Epithelial cell of esophagus (primary cell): ENCODE measurements at places on chromosomes 7 and 10.
A peak's percentile ranks its signal among the peaks of the same experiment; 100 is the strongest.

DNA sequence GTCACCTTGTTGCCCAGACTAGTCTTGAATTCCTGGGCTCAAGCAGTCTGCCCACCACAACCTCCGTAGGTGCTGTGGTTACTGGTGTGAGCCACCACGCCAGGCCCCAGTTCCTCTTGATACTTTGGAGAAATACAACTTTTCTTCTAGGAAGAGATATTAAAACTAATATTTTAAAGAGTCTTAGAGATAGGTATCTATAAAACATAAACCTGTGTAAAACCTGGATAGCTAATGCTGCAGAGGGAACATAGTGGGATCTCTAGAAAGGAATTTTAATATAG, 4.8 kb upstream of the GDI2 start:
- no peak for DNase-seq

DNA sequence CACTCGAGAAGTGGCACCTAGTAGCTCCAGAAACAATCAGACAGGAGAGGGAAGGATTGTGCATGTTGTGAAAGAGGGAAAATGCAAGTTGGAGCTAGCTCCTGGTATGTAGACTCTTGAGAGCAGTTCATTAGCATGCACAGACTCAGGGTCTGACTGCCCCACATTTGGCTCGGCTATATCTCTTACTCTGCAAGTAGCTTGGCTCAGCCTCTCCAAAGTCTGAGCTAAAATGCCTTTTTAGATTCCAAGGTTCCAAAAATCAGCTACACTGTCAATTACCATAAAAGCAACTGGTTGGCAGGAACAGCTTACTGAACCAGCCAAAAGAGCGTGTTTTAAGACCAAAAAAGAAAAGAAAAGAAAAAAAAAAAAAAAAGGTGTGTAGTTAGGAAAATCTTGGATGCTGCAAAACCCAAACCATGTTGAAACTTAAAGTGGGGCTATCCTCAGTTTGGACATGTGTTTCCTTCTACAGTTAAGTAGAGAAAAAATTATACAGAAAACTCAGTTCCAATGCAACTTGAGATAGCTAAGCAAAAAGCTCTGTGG, 65.5 kb downstream of the MKX start:
- DNase-seq: peak; percentile 68

DNA sequence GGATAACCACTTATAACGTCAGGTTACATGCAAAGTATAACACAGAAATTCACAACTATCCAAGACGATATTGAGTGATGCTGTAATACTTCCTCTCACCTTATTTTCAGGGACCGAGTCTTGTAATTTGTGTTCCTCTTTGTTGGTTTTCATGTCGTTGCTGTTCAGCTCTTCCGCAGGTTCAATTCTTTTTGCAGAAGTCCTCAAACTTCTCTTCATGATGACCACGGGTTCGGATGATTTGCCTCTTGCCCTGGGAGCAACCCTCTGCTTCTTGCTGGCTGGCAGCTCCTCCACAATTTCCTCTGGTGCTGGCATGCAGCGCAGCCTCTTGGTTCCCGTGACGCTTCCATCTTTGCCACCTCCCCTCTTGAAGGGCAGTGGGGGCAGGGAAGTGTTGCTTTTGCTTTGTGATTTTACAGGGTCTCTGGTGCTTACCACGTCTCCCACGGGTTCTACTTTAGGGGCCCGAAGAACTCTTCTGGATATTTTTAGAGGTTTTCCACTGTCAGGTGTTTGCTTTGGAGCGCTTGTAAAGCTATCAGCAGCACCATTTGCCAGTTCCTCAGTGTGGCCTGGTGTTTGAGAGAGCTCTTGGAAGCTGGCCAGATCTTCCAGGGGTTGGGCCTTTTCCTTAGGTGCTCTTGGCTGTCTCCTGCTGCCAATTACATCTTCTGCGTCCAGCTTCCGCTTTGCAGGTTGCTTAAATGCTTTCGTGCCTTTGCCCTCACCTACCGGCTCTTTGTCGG, 23.6 kb downstream of the MKI67 start:
- no peak for DNase-seq

DNA sequence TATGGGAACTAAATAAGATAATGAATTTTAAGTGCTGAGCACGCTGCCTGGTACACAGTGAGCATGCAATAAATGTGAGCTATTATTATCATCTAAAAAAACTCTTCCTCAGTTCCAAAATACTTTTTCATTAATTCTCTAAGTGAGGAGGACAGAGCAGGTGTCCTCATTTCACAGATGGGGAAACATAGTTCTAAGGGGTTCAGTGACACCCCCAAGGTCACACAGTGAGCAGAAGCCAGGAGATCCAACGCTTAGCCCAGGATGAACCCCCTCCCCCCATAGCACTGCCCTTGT, 6.8 kb upstream of the RRP12 start:
- no peak for DNase-seq

GRCh38 chr7:151524845-151525244, 5.2 kb upstream of the RHEB start:
- DNase-seq: no peak

GRCh38 chr7:99601656-99602310, 3.7 kb downstream of the TMEM225B start:
- no peak for DNase-seq

GRCh38 chr7:105473163-105473562, 48.9 kb downstream of the PUS7 start:
- DNase-seq: peak; percentile 86

GRCh38 chr7:25779002-25779546, 372.9 kb upstream of the NFE2L3 start:
- DNase-seq: no peak

DNA sequence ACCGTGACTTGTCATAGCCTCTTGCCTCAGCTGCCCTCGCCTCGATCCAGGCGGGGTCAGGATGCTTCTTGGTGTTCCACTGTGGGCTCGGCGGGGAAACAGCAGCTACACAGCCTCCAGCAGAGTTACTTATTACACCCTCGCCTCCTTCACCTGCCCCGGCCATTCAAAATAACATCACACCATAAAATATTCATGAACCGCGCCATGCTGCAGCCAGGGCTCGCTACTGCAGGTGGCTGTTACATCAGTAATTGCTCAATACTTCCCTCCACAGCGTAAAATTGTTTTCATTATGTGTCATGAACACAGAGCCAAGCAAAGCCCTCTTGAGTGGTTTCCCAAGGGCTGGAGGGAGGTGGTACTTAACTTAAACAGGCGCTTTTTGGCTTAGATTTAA, 241.5 kb upstream of the SP8 start:
- DNase-seq: peak; percentile 86

DNA sequence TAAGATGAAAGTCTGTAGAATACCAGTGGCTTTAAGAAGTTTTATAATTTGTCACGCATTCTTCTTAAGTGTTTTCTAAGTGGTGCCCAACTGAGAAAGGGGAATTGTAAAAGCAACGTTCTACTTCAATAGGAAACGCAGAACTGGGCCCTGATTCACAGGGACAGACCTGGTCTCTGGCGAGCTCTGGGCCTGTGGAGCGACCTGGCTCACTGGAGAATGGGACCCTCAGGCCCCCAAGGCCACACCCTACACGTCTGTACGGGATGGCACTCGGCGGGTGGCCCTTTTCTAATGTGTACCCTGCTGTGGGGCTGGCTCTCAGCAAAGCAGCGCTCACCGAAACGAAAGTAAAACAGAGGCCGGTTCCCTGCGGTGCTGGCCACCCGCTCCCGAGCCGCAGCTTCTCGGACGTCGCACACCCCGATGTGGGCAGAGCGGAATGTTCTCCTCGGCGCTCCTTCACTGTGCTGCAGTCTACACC, 205.0 kb downstream of the DIP2C start:
- DNase-seq: peak; percentile 30

DNA sequence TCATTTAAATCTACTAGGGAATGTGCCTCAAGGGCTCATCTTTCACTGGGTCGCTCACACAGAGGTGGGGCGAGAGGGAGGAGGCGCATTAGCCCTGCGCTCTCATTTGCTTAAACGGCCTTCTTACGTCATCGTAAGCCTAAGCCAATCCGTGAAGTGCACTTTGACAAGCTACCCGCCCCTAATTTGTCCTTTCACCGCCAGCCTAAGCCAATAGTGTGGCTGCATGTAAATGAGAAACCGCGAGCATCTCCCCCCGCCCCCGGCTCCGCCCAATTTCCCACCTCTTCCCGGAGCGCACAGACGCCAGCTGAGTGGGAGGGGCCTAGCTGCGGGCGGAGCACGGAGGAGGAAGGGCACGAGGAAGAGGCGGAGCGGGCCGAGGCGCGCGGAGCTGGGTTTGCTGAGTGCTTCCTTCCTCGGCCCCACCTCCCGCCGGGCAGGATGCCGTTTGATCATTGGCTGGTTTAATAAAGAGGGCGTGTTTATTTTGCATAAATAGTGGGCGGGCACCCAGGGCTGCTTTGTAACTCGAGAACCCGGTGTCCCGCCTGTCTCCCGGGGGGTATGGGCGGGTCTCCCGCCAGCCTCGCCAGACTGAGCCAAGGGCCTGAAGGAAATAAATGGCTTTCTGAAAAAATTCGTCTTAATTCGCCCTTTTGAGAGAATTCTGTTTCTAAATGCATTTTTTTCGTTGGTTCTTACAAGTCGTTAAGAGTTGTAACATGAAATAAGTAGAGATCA, 289.6 kb upstream of the NFE2L3 start:
- DNase-seq: peak; percentile 100

DNA sequence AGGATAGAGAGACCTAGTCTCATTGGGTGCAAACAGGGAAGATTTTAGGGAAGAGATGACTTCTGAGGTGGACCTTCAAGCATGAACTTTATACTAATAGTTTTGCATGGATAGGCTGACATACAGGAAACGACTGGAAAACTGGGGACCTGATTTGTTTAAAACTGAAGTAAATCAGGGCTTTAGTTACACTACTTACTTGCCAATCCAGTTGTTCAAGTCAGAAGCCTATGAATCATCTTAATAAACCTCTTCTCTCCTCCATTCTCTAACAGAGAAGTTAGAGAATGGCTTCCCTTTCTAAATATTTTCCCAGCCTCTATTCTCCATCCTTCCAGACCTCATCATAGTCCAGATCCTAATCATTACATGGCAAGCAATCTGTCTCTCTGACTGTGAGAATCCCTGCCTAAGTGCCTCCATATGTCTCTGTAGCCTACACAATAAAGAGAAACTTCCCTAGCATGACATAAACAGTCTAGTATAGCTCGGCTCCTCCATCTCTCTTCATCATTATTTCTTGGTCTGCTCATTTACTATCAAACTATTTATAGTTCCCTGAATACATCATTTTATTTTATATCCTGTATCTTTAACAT, 55.8 kb downstream of the PRKG1 start:
- DNase-seq: peak; percentile 60

- no peak for DNase-seq
These were observed 8.2 kb downstream of the ATE1 start for GRCh38 chr10:121919666-121920065.

DNA sequence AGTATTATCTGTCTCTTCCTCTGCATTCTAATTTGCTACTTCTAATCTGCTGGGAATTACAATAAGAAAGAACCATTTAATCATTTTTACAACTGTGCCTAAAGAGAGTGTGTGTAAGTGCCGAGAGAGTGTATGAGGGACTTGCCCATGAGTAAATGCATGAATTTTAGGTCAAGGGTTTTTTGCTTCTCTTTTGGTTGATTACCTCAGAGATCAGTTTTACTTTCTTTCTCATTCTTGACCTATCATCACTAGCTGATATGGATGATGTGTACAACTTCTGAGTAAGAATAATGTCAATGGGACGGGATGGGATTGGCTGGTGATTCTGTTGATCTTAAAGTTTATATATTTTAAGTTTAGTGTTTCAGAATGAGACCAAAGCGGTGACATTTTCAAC, 47.8 kb downstream of the IKZF1 start:
- DNase-seq: no peak

DNA sequence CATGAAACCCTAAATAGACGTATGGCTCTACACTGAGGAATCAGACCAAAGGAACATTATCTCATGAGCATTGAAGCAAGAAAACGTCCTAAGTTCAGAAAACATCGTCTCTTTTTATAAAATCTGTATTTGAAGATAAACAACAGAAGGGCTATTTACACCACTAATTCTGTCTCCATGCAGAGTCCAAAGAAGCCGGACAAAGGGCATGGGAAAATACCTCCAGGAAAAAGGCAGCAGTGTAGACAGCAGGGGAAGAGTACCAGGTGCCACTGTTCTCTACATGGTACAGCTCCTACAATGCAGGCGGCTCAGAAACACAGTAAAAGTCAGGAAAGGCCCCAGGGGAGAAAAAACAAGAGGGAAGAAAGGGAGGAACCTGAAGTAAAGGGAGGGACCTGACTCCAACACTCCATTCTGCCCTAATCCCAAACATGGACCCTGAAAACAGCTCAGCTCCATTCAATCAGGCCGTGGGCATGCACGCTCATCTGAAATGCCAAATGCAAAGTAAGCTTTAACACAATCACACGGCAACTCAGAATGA, 17.5 kb downstream of the FAM171A1 start:
- DNase-seq: no peak

DNA sequence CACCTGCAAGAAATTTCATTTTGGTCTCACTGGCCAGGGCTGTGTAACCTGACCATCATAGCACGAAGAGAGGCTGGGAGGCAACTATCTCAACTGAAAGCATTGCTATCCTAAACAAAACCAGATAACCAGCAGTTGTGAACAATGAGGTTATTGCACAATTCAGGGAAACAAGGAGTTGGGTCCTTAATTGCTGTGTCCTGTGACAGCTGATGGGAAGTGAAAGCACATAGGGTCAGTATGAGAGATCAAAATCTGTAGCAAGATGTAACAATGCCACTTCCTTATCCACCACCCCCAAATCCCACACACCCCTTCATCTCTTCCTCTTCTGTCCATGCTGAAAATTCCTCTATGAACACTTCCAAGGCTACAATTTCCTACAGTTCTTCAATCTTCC, 80.2 kb downstream of the HTR7 start:
- no peak for DNase-seq

DNA sequence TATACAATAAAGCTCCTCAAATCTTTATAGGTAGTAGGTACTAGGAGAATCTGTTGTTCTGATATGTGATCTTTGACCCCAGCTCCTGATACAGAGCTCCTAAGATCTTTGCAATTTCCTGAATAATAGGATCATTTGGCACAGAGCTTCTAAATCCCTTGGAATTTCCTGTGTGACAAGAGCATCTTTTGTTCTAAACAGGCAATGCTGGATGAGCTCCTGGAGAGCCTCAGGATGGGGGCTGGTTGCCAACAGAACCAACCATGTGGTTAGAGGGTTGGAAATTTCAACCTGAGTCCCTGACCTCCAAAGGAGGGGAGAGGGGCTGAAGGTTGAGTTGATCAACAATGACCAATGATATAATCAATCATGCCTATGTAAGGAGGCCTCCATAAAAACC, 629.0 kb downstream of the CCSER2 start:
- DNase-seq: no peak

GRCh38 chr10:103781329-103782061, 73.9 kb downstream of the SH3PXD2A start:
- DNase-seq: peak; percentile 97

DNA sequence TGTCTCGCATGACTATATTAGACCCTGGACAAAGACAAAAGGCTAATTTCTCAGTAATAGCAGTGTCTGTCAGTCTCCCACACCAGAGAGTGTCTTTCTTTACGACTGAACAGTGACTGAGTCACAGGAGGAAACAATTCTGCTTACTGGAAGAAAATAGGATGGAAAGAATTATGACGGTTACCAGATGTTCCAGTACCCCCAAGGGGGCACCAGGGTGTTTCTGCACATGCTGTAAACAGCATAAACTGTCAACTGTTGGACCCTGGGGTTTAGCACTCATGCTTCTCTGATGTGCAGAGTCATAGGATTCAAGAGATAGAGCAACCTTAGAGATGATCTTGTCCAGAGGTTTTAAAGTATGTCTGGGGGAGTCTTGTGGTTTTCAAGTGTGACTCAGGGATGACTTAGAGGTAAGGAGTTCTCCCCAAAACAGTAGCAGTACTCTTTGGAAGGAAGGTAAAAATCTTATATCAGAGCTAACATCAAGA, 291.7 kb downstream of the THSD7A start:
- peak; percentile 46 for DNase-seq

- DNase-seq: no peak
These were observed 243.2 kb downstream of the SNX10 start for GRCh38 chr7:26534649-26535482.
